Fibroblast of the aortic adventitia (primary cell): ENCODE measurements at places on chromosomes 6 and 20. TPM values are rescaled to one million over a fixed set of nuclear protein-coding genes. Genes with fewer than 3 reads are reported as not detected.

The LY6G6F gene
- total RNA-seq: not detected in 2 replicates

The LY6G6C gene
- total RNA-seq: not detected in 2 replicates

The FOXA2 gene
- total RNA-seq: not detected in 2 replicates

The SLC2A4RG gene
- 31.9 and 39.2 TPM in 2 replicates for total RNA-seq

The KCNK16 gene
- not detected in 2 replicates for total RNA-seq

The NSFL1C gene
- total RNA-seq: 24.1 and 26.9 TPM in 2 replicates

The BPIFB4 gene
- total RNA-seq: not detected in 2 replicates

The LIN28B gene
- not detected in 2 replicates for total RNA-seq

The KCNK15 gene
- 4.2 and 8.5 TPM in 2 replicates for total RNA-seq

The MICB gene
- total RNA-seq: 3.4 and 16.6 TPM in 2 replicates

DNA sequence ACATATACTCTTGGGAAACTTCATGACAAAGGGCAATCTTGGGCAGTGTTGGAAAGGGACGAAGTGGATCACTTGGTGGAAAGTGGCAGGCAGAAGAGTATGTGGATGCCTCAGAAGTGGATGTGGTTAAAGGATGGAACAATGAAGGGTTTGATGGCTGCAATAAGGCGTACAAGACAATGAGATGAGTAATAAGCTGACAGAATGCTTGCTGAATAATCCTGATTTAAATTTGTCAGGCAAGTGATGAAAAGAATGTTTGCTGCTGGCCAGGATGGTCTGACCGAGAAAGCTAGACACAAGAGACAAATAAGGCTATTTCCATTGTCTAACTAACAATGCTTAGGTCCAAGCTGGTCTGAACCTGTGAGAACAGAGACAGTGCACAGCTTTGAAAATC lies 61.6 kb upstream of the CEP85L start:
- DNase-seq: peak; percentile 63

DNA sequence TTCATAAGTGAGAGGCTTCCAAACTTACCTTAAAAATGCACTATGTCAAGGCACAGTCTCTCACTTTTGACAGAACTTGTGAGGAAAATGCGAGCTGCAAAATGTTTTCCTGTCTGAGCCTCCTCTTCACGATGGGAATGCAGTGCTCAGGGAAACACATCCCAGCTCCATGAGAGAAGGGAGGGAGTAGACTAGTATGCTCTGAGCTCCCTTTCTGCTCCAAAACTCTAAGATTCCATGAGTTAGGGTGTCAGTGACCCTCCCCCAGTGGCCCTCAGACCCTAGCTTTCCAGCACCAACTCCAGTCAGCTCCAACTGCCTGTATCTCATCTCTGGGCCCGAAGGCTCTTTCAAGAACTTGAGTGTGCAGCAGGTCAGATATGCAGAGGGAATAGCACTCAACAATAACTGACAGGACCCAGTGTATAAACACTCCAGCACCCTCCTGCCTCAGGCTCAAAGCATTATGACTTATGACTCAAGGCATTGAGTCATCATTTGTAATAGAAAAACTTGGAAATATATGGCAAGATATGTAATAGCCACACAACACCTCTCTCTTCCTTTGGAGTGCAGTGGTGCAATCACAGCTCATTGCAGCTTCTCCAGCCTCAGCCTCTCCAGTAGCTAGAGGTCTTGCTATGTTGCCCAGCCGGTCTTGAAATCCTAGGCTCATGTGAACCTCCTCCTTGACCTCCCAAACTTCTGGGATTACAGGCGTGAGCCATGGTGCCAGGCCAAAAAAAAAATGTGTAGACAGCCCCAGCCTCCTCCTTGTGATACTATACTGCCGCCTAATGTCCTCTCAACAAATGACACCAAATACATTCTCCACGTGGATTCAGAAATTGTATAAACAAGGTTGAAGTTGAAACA lies 16.7 kb upstream of the ENTPD6 start:
- DNase-seq: peak; percentile 96

- peak; percentile 58 for DNase-seq
These were observed 31.3 kb downstream of the TRMT6 start for GRCh38 chr20:5918856-5919625.

- no peak for DNase-seq
These were observed 291.8 kb downstream of the BMP7 start for GRCh38 chr20:56974499-56975250.

GRCh38 chr20:13910492-13910891 lies 79.9 kb downstream of the SEL1L2 start:
- DNase-seq: peak; percentile 2

DNA sequence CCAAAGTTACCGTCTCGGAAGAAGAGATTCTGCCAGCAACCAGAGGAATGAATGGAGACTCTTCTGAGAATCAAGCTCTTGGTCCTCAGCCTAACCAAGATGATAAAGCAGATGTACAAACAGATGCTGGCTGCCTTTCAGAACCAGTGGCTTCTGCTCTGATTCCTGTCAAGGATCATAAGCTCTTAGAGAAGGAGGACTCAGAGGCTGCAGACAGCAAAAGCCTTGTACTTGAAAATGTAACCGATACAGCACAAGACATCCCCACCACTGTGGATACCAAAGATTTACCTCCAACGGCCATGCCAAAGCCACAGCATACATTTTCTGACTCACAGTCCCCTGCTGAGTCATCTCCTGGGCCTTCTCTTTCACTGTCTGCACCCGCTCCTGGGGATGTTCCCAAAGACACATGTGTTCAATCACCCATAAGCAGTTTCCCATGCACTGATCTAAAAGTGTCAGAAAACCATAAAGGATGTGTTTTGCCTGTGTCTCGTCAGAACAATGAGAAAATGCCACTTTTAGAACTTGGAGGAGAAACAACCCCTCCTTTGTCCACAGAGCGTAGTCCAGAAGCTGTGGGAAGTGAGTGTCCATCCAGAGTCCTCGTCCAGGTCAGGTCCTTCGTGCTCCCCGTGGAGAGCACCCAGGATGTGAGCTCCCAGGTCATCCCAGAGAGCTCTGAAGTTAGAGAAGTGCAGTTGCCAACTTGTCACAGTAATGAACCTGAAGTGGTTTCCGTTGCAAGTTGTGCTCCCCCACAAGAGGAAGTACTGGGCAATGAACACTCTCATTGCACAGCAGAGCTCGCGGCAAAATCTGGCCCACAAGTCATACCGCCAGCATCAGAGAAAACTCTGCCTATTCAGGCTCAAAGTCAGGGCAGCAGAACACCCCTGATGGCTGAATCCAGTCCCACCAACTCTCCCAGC lies 109.6 kb downstream of the RTN4IP1 start:
- DNase-seq: peak; percentile 87

DNA sequence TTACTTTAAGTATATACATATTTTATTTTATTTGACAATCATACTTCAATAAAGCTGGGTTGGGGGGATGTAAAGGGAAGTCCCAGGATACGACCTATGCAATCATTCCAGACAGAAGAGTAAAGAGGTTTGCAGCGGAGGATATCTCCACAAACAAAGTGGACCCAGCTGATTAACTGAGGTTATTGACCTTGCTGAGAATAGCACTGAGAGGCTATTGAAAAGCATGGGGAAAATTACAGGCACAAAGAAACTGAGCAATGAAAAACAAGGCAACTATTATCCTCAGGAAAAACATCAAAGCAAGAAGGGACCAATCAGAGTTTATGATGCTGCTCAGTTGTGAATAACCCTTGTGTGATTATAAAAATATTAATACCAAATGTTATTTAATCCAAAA lies 32.6 kb downstream of the SERPINB1 start:
- DNase-seq: no peak

GRCh38 chr6:121639021-121639420 lies 203.6 kb downstream of the GJA1 start:
- no peak for DNase-seq

DNA sequence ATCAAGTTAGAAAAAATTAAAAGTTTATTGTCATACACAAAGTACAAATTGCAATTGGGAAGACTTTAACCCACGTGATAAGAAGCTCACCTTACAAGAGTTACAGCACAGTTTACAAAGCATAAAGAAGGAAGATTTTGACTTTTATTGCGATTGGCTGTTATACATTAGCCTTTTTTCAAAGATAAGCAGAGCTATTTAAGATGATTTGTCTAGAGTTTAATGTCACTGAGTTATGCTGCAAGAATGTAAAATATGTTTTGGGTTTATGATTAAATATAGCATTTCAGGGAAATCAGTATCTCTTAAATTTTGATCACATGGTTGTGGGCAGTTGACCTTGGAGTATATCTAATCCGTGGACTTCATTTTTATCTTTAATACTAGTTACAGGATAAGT lies 664.2 kb upstream of the PTCHD4 start:
- DNase-seq: peak; percentile 83

DNA sequence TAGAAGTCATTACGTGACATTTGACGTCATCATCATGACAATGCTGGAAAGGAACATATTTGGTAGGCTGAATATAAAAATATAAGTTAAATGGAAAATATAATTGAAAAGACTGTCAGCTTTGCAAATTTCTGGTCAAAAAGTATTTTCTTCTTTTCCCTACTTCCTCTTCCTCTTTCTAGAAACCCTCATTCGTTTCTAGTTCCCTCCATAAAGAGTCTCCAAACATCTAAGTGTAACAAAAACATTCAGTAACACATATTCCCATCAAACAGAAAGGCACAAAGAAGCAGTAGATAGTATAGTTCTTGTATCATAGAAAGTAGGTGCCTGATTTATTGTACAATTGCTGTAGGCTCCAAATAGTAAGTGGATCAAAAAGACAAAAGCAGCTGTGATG lies 150.8 kb upstream of the FAM83B start:
- no peak for DNase-seq

GRCh38 chr6:139313784-139314545 lies 22.2 kb upstream of the TXLNB start:
- DNase-seq: no peak

- no peak for DNase-seq
These were observed 52.2 kb downstream of the SAMD5 start for GRCh38 chr6:147560670-147561069.

DNA sequence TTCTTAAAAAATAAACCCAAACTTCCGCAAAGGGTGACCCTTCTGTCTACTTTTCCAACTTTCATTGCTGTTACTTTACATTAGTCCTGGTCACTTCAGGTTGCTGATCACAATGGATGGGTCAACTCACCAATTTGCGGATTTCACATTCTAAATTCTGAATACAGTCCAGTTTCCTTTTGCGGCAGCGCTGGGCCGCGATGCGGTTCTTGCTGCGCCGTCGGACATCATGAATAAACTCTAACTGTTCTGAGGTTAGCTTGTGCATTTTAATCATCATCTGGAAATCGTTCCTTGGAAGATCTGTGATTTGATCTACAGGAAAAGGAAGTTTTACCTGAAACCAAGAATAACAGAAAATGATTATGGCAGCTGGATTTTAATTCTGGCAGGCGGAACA lies 43.7 kb downstream of the GJA10 start:
- DNase-seq: no peak

- DNase-seq: peak; percentile 43
These were observed 138.5 kb upstream of the UST start for GRCh38 chr6:148608199-148608951.

GRCh38 chr6:37492236-37492972 lies 7.3 kb downstream of the CCDC167 start:
- DNase-seq: no peak

- peak; percentile 64 for DNase-seq
These were observed 105.0 kb upstream of the LAMP5 start for GRCh38 chr20:9409352-9409751.

DNA sequence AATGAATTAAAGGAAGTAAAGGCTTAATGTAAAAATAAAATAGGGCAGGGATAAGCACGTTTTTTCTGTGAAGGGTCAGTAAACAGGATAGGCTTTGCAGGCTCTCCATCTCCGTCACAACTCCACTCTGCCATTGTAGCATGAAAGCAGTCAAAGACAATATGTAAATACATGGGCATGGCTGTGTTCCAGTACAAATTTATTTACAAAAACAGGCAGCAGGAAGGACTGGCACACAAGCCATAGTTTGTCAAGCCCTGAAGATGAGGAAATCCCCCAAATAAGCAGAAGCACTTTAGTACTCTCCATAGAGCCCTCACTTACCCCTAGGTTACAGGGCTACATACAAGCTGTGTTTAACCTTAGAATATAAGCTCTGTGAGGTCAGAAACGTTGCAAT lies 8.9 kb upstream of the FBXO9 start:
- DNase-seq: no peak

- no peak for DNase-seq
These were observed 18.5 kb upstream of the RSPO4 start for GRCh38 chr20:1020614-1021013.

GRCh38 chr20:37298190-37298939 lies 8.9 kb downstream of the MANBAL start:
- DNase-seq: peak; percentile 74

DNA sequence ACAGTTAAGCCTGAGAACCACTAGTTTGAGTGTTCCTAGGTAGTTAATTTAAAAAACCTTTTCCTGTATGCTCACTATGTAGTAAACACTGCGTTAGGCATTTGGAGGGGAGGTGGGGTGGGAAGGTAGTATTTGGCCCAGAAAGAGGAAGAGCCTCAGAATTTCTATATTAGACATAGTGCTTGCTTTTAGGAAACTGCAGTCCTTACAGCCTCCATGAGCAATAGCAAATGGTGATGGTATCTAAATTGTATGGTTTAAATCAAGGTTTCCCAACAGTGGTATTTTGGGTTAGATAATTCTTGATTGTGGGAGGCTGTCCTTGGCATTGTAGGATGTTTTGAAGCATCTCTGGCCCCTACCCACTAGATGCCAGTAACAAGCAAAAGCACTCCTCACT lies 61.5 kb upstream of the RIPOR2 start:
- DNase-seq: no peak

GRCh38 chr6:121510568-121511177 lies 75.2 kb downstream of the GJA1 start:
- no peak for DNase-seq

GRCh38 chr6:149896491-149896890 lies 1.4 kb downstream of the RAET1E start:
- peak; percentile 16 for DNase-seq

DNA sequence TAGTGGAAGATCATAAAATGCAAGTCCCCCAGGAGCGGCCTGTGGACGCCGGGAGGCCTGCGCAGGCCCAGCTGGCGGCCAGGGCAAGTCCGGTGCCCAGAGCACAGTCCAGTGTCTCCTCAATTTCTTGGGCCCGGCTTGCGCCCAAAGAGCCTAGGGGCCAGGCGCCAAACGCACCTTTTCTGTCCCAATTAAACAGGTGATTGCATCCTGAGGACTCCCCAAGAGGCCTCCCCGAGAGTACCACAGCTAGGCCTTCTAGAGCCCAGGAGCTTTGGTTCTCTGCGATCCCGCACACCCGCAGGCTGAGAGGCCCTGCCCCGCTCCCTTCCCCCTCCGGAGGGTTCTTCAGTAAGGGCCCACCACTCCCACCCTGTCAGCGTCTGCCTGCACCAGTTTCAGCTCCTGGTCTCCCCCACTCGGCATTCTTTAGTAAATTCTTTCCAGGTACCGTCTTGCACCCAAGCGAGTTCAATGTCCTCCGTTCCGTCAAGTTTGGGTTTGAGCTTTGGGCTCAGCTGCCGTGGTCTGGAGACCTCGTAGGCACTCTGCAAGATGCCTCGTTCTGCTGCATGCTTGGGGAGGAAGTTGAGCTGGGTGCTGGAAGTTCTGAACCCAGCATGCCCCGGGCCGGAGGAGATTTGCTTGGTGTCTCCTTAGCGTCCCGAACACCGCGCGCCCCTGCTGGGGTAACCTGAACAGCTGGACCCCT lies 3.9 kb upstream of the NKX2-2 start:
- DNase-seq: no peak
